ENCODE measurements at places on chromosomes 6 and 20. TPM values are rescaled to one million over a fixed set of nuclear protein-coding genes. Genes with fewer than 3 reads are reported as not detected.

- no peak for DNase-seq
Observed at GRCh38 chr6:39937686-39938333, 3.5 kb upstream of the MOCS1 start.

GRCh38 chr6:158475344-158476302 is 84.3 kb upstream of the TMEM181 start:
- peak; percentile 47 for DNase-seq

DNA sequence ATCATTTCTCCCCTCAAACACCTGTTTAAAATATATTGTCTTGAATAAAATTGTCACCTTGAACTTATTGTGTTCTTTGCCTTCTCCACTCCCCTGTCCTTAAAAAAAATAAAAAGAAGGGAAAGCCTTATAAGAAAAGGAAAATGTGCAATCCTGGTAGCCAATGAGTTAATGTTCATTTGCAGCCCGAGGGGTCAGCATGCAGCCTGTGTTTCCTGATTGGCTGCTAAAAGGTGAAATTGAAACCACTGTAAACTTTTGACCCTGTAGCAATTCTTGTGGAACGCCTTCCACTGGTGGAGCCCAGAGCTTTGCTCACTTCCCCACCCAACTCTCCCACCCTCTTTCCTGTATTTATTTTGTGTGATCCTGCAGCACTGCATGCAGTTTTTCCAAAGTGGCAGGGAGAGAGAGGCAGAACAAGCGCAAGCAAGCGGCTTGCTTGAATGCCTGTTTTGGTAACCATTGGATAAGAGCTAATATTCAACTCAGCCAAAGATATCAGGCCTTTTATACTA is 74.9 kb downstream of the NCOA3 start:
- DNase-seq: peak; percentile 77

- no peak for DNase-seq
Observed at GRCh38 chr20:57397693-57398108, 6.5 kb downstream of the RBM38 start.

DNA sequence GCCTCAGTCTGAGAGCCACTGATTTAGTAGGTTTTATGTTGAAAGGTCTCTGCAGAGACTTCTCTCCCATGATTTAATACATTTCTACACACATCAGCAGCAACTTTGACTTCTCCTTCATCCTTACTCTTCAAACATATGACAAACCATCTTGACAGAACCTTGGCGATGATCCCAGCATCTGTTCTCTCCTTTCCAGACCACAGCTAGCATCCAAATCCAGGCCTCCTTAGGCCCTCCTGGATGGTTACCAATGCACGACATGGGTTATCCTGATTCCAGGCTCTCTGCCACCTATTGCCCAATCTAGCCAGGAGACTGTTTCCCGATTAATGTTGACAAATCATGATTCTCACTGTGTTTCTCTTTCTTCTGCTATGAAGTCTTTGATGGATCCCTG is 16.8 kb downstream of the LAMA4 start:
- no peak for DNase-seq

GRCh38 chr20:19737025-19737424 is 21.0 kb upstream of the RIN2 start:
- DNase-seq: no peak

DNA sequence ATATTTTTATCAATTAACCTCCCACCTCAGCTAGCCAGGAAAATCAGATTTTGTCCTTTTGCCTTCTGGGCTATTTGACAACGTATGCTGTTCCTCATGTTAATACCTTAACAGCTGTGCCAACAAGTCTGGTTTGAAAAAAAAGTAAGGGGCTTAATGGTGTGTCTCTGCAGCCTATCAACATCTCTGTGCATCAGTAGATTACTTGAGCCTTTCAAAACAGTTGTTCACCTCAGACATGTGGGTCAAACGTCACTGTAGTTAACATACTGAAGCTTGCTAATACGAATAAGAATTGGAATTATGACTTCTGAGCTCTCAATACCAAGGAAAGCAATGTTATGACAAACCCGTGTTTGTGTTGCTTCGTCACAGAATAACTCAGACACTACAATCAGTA is 23.0 kb downstream of the CEP57L1 start:
- DNase-seq: no peak

- DNase-seq: no peak
Observed at GRCh38 chr20:13102694-13103093, 93.9 kb downstream of the SPTLC3 start.

DNA sequence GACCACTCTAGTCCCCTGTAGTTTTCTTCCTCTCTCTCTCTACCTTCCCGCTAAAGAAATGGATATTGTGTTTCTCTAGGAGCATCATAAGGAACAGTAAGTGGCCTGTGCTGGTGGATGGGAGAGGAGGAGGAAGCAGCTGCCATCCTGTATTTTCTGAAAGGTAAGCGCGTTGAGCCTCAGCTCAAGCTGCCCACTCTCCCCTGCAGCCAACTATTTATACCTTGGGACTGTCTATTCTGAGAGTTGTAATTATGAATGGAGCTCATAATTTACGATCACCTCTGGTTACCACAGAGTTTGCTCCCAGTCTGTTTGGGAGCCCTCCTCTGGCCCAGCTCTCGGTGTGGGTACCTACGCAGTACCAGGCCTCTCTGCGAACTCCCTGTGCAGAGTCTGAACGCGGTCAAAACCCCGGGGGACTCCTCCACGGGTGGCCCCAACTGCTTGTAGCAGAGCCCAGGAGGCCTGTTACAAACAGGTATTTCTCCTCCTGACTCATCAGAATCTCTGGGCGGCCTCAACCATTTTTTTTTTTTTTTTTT is 285.4 kb downstream of the SMOC2 start:
- no peak for DNase-seq

- no peak for DNase-seq
Observed at GRCh38 chr20:51586005-51586440, 43.5 kb upstream of the NFATC2 start.

DNA sequence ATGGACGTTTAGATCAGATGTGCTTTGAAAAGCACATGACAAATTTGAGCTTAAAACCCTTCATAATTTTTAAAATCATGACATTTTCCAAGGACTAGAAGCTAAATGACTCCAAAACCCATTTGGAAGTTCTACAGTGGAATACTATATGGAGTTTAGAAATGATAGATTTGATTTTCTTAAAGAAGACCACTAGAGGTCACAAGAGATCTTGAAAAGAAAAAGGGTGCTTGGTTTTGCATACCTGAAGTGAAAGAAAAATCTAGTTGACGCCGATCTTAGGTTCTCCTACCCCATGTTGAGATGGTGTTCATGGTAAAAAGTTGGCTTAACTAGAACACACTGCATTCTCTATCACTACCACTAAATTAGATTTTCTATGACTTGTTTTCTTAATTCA is 31.5 kb downstream of the CFAP61 start:
- DNase-seq: peak; percentile 7

DNA sequence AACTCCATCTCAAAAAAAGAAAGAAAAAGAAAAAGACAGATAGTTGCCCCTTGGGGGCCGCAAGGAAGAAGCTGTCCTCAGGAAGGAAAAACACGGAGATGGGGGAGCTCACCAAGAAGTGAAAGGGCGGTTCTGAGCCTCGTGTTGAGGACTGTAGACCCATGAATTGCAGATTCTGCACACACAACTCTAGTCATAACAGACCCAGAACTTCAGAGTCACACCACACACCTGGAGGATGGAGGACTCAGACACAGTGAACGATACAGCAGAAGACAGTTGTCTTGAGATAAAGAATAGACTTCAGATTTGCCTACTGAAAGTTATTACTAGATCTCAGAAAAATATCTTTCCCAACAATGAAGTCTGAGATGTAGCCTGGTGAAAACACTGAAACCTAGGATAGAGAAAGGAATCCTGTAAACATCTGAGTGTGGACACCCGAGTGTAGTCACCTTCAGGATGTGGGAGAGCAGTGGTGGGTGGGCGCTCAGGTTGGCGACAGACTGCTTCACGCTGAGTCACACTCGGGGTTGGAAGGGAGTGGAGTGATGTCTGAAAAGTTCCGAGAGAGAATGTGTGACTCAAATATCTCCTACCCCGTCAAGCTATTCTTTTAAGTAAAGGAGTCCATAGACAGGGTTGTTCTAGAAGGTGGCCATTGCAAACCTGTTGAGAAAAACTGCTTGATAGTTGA is 88.1 kb downstream of the MAP3K4 start:
- DNase-seq: peak; percentile 31

GRCh38 chr20:13422637-13423036 is 201.6 kb downstream of the ISM1 start:
- no peak for DNase-seq

Gene ZFAND3
- polyA plus RNA-seq: 9.4 TPM

Gene TTK
- 33.3 TPM for polyA plus RNA-seq

Gene LPA
- polyA plus RNA-seq: not detected

Measured in K562 (cell line).